ENCODE measurements at places on chromosomes 3 and 15.

- DNase-seq: no peak
Measured at GRCh38 chr3:13252207-13252606, 167.9 kb downstream of the NUP210 start.

- DNase-seq: no peak
Measured at GRCh38 chr3:177561365-177561764, 364.1 kb upstream of the TBL1XR1 start.

DNA sequence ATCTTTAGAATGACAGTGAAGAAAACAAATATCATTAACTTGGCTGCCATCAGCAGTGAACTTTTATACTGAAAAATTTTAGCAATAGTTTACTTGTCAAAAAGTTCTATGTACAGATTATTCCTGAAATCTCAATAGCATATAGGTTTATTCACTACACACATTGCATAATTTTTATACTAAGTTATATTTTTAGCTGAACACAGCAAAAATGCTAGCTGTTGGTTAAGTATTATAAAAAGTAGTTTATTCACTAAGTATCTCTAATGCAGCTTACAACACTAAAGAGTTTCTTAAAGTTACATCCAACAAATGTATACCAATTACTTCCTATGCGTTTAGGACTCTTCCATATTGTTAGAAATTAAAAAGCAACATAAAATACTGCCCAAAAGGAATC lies 131.9 kb downstream of the SCAPER start:
- no peak for DNase-seq

GRCh38 chr3:192063570-192063969 lies 602.6 kb downstream of the PYDC2 start:
- no peak for DNase-seq

GRCh38 chr15:72382146-72382545 lies 6.3 kb upstream of the HEXA start:
- no peak for DNase-seq

DNA sequence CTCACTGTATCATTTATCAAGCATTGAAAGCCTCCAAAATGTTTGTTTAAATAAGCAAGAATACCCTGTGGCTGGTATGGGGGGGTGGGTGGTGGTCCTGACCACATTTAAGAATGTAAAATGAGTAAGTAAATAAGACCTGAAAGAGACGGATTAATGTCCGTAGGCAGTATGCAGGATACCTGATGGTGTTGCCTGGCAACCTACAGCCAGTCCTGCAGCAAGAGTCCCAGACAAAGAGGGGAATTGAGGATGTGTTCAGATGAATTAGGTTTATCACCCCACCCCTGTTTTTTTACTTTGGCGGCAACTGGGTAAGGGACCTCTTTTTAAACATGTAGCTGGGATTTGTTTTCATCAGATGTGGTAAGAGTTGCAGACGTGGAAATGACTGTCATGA lies 99.8 kb upstream of the BFSP2 start:
- no peak for DNase-seq

- DNase-seq: no peak
Measured at GRCh38 chr3:28786446-28786845, 437.8 kb upstream of the AZI2 start.

GRCh38 chr3:89867286-89867685 lies 759.9 kb downstream of the EPHA3 start:
- no peak for DNase-seq
